ENCODE measurements at places on chromosomes 6 and 20.

DNA sequence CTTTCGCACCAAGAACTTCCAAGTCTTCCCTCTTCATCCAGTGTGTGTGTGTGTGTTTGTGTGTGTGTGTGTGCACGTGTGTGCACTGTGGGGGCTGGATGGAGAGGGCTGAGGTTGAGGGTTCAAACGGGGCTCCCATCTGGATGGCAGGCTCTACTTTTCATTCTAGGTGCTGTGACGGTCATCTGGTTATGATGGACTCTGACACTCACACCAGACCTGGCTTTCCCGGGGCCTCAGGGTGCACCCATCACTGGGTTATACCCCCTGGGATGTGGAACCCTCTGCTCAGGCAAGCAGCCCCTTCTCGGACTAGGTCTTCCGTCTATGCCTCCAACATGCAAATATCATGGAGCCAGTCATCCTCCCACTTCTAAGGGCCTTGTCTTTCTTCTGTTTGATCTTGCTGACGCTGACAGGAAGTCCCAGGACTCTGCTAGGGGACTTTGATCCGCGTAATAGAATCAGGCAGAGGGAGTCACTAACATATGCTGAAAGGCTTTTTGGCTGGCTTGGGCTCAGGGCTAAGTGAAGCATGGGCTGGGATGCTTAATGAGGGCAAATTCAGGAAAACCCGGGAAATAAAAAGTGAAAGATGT lies 313.6 kb downstream of the CDC5L start:
- no peak for DNase-seq

GRCh38 chr6:6656287-6656686 lies 67.8 kb downstream of the LY86 start:
- DNase-seq: no peak

DNA sequence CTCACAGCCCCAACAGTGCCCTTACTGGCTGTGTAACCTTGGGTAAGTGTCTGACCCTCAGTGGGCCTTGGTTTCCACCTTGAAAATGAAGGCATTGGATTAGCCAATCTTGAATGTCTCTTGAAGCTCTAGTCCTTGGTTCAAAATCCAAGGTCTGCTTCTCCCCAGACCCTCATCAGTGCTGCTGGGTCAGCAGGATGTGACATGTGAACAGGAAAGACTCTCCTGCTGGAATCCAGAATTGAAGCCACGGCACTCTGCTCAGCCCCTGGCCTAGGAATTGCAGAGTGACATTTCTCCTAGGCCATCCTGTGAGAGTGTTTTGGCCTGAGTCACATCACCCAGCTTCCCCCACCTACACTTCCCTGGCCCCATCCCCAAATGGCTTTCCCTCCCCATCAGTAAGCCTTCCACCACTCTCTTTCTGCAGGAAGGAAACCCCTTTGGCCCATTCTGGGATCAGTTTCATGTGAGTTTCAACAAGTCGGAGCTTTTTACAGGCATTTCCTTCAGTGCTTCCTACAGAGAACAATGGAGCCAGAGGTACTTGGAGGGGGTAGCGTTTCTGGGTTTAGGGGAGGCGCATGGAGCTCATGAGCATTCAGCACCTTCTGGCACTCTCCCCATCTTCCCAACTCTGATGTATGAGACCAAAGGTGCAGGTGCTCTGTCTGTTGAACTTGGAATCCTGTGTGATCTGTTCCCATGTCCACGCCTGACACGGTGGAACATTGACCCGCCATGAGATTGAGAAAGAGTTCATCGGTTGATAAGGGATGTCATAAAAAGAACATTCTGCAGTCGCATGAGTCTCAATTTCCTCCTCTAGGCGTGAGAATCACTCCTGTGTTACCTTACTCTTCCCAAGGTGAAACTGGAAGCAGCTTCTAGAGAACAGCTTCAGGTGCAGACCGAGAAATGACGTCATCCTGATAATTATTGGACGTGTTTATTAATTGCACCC lies 8.8 kb downstream of the POFUT1 start:
- no peak for DNase-seq

- DNase-seq: peak; percentile 6
Measured at GRCh38 chr6:129936329-129937165, 75.4 kb upstream of the TMEM244 start.

DNA sequence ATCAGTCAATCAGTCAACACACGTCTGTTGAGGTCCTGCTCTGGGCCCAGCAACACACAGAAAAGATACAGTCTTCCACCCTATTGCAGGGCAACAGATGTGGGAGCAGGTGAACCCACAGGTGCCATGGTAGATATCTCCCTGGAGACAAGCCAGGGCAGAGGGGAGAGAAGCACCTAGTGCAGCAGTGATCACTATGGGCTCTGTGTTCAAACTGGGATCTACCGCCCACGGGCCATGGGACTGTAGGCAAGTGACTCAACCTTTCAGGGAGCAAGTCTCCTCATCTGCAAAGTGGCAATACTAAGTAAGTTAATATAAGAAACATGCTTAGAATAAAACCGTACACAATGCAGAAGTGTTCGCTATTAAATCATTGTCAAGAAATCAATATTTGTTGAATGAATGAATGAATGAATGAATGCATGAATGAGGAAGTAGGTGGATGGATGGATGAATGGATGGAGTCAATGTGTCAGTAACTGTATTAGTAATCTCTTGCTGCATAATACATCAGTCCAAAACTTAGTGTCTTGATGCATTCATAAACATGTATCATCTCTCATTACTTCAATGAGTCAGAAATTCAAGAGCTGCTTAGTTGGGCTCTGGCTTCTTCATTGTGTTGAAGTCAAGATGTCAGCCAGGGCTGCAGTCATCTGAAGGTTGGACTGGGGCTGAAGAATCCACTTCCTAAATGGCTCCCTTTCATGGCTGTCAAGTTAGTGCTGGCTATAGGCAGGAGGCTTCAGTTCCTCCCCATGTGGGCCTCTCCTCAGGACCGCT lies 31.9 kb upstream of the NFATC2 start:
- DNase-seq: no peak

DNA sequence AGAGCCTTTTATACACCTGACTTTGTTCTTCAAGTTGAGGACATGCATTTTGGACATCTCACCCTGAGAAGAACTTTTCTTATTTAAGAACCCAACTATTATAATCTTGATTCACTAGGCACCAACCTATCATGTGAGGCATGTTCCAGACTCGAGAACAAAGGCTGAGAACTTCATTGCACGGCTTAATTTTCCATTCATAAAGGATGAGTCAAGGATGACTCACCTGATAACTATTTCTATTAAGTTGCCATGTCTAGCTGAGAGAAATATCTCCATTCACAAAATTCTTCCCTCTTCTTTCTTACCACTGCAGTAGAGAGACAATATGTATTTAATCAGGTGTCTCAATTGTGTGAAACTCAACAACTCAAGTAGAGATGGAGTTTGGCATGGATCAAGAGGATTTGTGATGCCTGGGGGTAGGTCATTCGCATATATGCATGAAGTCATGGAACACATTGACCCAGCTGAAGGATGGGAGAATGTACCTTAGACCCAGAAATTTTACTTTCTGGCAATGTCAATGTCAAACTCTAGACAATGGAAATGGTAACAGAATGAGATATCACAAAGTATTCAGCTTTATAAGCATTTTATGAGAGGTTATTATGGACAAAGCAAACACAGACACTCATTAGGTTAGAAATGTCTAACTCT lies 208.7 kb upstream of the PRND start:
- DNase-seq: no peak

DNA sequence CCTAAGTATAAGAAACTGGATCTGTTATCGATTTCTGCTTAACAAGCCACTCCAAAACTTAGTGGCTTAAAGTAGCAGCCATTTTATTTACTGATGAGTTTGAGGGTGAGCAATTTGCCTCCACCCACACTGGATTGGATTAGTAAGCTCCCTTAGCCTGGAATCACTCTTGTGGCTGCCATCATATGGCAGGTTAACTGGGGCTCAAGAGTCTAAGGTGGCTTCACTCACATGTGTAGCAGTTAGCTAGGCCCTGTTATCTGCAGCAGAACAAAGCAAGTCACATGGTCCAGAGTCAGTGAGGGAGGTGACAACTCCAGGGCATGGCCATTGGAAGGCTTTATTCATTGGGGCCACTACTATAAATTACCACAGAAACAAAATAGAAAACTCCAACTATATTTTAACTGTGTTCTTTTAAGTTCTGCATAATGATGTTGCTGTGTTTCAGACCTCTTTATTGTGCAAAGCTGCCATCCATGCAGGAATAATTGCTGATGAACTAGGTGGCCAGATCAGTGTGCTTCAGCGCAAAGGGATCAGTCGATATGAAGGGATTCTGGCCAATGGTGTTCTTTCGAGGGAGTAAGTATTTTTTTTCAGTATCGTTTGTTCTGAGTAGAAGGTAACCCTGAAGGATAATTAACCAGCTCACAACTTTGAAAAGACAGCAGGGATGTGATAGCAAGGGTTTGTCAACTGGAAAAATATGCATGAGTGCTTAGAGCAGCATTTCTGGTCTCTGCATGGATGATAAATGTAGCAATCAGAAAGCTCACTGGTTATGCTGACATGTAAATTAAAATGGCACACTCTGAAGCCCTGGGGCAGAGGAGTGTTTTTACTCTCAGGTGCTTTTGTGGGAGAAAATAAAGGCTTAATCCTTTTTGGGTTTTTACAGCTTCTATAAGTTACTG lies 49.6 kb downstream of the DCBLD1 start:
- DNase-seq: no peak

GRCh38 chr6:70667256-70667710 lies 400 bp upstream of the SMAP1 start:
- no peak for DNase-seq

- DNase-seq: no peak
Measured at GRCh38 chr6:43804550-43805223, 34.7 kb downstream of the VEGFA start.

DNA sequence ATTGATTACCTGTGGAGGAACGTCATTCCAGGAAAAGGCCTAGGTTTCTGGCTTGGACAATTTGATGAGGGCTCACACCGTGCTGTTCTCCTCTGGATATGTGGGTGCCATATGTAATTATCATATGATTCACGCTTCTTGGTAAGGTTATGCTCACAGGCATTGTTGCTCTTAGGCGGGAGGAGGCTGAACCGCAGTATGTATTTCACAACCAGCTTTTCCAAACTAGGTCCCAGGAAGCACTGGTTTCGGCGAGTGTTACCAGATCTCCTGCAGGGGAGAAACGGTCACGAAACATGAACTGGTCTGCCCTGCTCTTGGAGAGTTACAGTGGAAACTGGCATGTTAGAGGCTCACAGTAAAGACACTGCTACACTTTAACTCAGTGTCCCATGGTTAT lies 793 bp upstream of the FAM50B start:
- no peak for DNase-seq

DNA sequence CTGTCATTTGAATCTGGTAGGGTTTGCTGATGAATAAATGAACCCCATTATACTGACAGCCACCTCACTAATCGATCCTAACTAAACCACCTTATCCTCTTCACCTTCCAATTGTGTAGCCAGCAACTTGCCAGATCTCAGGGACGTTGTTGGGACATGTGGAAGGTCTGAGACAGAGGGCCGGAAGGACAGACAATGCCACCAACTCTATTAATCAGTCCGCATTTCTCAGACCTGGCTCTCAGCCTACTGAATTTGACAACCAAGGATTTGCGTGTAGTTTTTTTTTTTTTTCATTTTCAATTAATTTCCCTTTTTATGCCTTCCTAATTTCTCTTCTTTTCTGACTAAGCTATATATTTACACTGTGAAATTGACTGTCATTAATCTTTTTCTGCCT lies 122.5 kb downstream of the CARMIL1 start:
- no peak for DNase-seq

DNA sequence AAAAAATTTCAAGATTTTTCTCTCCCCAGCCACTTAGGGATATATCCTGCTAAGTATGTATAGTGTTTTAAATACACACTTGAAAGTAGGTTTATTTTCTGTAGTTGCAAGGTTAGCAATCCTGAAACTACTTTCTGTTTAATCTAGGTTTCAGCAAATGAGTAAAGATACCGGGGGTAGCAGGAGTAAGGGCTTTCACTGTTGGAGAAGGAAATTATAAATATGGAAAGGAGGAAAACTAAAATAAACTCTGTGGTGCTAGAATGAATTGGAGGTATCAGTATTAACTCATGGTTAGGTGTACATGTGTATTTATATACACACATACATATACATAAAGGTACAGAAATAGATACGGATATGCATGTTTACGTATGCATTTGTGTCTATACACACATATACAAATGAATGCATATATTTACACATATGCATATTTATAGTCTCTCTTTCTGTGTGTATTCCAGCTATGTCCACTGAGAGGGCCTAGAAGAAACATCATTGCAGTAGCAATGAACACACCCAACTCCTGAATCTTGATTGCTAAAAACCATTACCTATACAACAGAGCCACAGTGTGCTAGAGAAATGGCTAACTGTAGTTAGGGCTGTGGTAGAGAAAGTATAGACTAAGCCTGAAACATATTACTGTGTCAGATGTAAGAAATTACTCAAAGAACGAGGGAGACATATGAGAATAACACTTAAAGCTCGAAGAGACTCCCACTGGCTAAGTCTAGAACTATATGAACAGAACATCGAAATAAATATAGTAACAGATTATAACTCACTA lies 95.9 kb upstream of the EMILIN3 start:
- no peak for DNase-seq

GRCh38 chr6:17031961-17032360 lies 69.9 kb upstream of the STMND1 start:
- no peak for DNase-seq

DNA sequence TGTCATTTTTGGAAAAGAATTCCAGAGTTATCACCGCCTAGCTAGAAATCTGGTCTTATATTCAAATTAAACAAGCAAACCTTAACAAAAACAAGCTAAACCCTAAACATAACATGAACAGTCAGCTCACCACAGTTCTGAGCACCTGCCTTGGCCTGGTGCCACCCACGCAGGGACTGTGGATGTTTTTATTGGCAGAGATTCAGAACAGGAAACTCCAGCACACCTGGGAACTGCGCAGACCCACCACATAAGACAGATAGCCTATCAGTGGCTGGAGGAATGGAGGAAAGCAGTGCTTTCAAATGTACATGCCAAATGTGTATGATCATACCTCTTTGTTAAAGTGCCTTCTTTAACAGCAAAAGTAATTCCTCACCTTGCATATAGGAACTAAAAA lies 8.9 kb downstream of the SLC16A10 start:
- no peak for DNase-seq

- no peak for DNase-seq
Measured at GRCh38 chr6:31513456-31514165, 15.2 kb upstream of the MCCD1 start.

DNA sequence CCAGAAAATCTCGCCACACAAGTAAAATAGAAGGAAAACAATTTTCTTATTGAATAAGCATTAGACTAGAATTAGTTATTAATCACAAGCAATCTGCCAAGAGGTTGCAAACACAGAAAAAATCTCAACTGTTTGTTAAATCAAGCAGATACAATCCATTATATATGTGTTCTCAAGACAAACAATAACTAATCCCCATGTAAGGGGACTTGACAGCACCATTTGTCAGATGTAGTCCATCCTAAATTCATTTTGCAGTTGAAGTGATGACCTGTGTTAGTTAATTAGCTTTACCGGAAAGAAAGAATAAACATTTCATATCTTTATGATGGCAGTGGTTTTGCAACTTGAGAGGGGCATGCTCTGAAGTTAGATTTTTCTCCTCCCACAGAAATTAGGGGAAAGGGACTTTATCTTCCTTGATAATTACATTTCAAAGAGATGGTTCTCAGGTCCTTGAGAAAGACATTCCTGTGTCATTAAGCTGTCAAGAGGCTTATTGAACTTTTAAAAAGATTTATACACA lies 1588.0 kb downstream of the GRIK2 start:
- no peak for DNase-seq

- no peak for DNase-seq
Measured at GRCh38 chr20:53091789-53092188, 119.6 kb downstream of the TSHZ2 start.

- no peak for DNase-seq
Measured at GRCh38 chr6:81485395-81485794, 267.1 kb downstream of the TENT5A start.

GRCh38 chr6:140058863-140059262 lies 684.4 kb upstream of the CITED2 start:
- no peak for DNase-seq
